ENCODE measurements at places on chromosomes 13 and 19. TPM values are rescaled to one million over a fixed set of nuclear protein-coding genes. Genes with fewer than 3 reads are reported as not detected.

Gene CEACAM21
- 54.6 TPM for total RNA-seq

Gene C19orf12
- total RNA-seq, result 44.1 TPM

Gene OR4F17
- total RNA-seq, result not detected

Gene ZNF850
- total RNA-seq, result 7.8 TPM

Gene ELAVL1
- 119 TPM for total RNA-seq

Gene MTUS2
- total RNA-seq, result not detected

- no peak overlapping the region for H3K4me3 ChIP-seq
- H3K4me1 ChIP-seq, result no peaks in the 10 kb centered on the region
- H3K36me3 ChIP-seq, result no peaks in the 10 kb centered on the region
These were observed 228.8 kb downstream of the PCDH9 start for GRCh38 chr13:67001363-67001762.
